ENCODE measurements at places on chromosomes 1 and 21. TPM values are rescaled to one million over a fixed set of nuclear protein-coding genes. Genes with fewer than 3 reads are reported as not detected.

DNA sequence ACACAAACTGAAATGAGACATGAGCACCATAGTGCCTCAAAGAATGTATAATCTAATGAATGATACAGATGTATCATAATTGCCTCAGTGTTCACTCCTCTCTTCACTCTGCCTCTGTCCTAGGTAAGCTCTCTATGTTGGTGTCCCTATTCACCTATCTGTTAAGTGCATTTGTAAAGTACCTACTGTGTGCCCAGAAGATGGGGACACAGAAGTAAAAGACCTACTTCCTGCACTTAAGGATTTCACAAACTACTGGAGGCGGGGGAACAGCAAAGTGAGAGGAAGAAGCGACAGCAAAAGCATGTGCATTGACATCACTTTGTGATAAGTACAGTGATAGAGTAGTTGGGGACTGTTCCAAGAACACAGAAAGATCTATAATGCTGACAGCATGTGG is 18.1 kb downstream of the RD3 start:
- no peak for DNase-seq

- no peak for DNase-seq
Measured at GRCh38 chr1:48923116-48923515, 146.4 kb upstream of the BEND5 start.

DNA sequence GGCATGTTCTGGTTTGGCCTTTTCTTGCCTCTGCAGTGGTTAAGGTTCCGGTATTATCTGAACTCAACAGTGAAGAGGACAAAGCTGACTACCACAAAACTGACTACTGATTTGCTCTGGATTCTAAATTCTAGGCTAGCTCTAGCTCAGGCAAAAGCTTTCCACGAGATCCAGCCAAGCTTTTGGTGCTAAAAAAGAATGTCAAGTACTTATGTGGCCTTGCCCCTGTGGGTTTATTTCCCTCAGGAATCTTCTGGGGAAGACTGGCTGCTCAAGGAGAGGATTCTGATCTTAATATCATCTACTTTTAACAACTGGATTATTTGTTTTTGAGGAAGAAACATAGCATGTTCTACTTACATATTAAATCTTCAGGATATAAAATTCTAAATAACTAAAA is 26.1 kb upstream of the MTMR11 start:
- no peak for DNase-seq

DNA sequence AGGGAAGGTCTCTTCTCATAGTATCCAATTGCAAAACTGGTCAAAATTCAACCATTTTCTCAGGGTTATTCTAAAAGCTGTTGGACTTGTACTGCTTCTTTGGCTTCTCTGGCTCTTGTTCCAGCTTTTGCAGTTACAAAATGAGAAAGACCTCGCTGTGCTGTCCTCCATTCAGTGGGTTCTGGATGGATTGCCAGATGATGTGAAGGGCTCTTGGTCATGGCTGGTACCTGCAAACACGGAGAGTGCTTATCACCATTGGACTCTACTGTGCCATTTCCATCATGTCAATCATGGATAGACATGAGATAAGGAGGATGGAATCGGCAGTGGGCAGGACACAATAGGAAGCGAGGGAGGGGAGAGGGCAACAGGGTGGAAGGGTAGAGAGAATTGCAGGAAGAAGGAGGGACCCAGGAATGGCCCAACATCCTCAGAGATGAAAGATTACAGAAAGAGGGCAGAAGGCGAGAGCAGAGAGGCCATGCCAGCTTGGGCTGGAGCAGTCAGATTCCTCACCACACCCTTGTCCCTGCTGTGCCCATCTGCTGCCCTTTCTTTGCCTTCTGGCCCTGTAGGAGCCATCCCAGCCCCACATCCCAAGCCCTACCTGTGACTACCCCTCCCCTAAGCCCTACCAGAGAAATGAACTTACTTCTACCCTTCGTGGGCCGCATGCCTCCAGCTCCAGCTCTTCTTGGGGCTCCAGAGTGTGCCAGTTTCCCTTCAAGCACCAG is 70.3 kb downstream of the HIVEP3 start:
- DNase-seq: no peak

- DNase-seq: no peak
Measured at GRCh38 chr1:162736633-162737067, 53.9 kb upstream of the HSD17B7 start.

- DNase-seq: no peak
Measured at GRCh38 chr1:116529199-116529631, 41.6 kb downstream of the CD58 start.

DNA sequence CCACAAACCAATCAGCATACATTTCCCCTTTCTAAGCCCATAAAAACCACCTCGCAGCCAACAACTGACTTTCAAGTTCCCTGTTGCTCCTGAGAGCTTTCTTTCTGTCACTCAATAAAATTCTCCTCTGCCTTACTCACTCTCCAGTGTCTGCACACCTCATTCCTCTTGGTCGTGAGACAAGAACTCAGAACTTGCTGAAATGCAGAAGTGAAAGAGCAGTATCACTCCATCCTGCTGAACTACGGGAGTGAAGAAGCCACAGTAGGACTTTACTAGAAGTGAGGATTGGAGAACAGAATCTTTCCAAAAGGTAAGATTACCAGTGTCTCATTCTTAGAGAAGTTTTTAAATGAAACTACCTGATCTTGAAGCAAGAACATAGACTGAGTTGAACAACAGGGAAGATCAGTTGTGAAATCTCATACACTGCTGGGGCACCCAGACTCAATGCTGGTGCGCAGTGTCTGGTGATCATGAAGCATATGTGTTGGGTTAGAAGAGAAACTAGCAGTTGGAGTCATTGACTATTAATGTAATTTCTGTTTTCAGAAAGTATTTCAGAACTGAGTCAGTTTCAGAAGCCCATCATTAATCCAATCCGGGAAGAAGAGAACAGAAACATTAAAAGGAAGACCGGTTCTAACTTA is 726.9 kb upstream of the TMPRSS15 start:
- no peak for DNase-seq

- no peak for DNase-seq
Measured at GRCh38 chr1:227136210-227136820, 182.0 kb downstream of the CDC42BPA start.

DNA sequence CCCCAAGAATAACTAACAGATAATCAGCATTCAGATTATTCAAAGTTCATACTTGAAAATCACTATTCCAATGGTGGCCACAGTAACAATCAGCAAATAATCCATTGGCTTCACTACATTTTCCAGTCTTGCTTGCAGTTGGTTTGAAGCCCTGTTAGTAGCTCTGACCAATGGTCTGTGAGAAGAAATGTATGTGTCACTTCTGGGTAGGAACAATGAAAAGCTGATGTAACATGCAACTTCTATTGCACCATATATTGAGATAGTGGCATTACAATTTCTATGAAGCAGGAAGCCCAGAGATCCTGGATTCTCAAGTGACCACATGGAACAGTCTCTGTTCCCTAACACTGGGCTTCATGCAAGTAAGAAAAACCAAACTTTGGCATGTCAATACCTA is 250.9 kb upstream of the DAB1 start:
- DNase-seq: no peak

DNA sequence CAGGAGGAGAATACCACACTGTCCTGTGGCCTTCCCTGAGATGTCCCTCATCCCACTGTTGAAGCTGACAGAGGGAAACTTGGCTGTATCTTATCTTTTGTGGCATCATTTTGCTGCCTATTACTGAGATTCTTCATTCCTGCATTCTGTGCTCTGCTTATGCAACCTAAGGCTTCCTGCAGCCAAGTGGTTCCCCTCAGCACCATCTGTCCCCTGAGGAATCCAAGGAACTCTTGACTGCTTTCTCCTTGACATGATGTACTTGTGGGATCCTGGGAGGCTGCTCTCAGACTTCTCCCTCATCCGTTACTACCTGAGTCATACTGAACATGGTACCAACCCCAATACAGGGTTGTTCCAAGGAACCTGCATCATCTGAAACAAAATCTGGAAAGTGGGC is 21.1 kb upstream of the RIMKLA start:
- DNase-seq: no peak

DNA sequence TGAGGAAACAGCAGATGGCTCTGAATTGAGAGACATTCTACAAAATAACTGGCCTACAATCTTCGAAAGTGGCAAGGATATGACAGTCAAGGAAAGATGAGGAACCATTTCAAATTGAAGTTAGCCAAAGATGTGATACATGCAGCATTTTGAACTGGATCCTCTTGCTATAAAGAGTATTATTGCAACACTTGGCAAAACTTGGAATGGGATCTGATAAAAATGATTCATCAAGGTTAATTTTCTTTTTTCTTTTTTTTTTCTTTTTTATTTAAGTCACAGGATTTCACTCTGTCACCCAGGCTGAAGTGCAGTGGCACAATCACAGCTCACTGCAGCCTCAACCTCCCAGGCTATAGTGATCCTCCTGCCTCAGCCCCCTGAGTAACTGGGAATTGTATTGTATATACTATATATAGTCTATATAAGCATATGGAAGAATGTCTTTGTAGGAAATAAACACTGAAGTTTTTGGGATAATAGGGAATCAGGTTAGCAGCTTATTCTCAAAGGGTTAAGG is 49.8 kb upstream of the GJA8 start:
- no peak for DNase-seq

DNA sequence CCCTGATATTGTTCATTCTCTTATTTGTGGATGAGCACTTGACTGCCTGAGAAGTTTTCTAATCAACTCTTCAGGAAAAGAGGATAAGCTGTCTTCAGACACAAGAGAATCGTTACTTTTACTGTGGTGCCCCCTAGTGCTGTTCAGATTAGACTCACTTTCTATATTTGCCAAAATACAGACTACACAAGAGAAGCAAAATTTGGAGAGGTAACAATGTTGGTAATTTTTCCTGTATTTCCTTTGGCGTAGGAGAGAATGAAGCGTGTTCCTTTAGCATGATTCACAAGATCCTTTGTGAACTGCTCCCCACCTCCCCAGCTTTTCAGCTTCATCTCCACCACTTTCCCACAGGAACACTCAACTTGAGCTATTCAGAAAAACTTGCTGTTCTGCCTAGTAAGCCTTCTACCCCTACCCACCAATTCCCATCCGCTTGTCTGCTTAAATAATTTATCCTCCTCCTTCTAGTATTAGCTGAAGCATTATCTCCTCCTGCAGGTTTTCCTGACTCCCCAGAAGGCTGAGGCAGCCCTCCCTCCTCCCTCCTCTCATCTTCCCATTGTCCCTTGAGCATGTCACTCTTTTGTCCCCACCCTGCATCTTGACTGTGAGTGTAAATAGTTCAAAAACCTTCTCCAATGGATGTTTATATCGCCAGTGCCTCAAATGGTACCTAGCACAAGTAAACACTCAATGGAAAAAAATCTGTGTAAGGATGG is 4.5 kb downstream of the TNFSF4 start:
- no peak for DNase-seq

- no peak for DNase-seq
Measured at GRCh38 chr21:41895643-41896493, 16.7 kb upstream of the PRDM15 start.

- DNase-seq: no peak
Measured at GRCh38 chr1:164473544-164473943, 85.4 kb upstream of the PBX1 start.

- no peak for DNase-seq
Measured at GRCh38 chr1:10521537-10522157, 46.9 kb downstream of the PEX14 start.

GRCh38 chr1:208223136-208223535 is 21.0 kb downstream of the PLXNA2 start:
- DNase-seq: no peak

DNA sequence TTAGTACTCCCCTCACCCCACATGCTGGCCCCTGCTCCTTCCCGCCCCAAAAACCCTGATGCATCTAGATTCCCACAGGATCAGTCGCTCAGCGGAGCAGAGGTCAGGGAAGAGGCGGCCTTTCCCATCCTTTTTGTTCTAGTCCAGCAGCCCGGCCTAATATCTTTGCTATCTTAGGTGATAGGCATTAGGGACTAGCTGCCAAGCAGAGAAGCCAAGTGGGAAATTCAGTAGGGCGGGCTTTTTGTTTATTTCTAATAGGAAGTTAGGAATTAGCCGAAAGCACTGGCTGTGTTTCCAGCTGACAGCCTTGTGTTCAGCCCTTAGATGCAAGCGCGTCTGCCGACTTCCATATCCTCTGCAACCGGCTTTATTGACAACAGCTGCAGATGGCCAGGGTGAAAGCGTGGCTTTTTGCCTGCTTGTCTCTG is 59.0 kb upstream of the BCAR3 start:
- no peak for DNase-seq

DNA sequence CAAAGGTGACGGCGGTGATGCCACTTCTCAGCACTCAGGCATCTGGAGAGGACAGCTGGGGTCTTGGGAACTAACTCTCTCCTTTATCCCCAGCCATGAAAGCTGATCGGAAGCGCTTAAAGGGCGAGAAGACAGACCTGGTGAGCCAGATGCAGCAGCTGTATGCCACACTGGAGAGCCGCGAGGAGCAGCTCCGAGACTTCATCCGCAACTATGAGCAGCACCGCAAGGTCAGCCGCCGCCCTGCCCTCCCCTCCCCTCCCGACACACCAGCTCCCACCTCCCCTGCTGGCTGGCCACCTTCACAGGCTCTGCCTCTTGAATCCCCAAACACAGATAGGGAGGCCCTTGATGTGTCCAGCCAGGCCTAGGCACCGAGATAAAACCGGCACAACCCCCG is 118.9 kb upstream of the TMEM51 start:
- no peak for DNase-seq

- no peak for DNase-seq
Measured at GRCh38 chr1:115115521-115116161, 26.3 kb upstream of the TSPAN2 start.

- DNase-seq: no peak
Measured at GRCh38 chr1:103945774-103946173, 196.1 kb downstream of the AMY1C start.

RAB3B gene
- total RNA-seq: 3.3 TPM

DNA sequence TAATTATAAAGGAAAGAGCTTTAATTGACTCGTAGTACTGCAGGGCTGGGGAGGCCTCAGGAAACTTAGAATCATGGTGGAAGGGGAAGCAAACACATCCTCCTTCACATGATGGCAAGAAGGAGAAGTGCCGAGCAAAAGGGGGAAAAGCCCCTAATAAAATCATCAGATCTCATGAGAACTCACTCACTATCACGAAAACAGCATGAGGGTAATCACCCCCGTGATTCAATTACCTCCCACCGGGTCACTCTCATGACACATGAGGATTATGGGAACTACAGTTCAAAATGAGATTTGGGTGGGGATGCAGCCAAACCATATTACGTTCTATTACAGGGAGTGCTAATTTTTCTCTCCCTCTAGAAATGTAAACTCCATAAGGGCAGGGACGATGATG is 14.2 kb upstream of the MRPS14 start:
- DNase-seq: no peak

OR6K3 gene
- total RNA-seq: not detected

DNA sequence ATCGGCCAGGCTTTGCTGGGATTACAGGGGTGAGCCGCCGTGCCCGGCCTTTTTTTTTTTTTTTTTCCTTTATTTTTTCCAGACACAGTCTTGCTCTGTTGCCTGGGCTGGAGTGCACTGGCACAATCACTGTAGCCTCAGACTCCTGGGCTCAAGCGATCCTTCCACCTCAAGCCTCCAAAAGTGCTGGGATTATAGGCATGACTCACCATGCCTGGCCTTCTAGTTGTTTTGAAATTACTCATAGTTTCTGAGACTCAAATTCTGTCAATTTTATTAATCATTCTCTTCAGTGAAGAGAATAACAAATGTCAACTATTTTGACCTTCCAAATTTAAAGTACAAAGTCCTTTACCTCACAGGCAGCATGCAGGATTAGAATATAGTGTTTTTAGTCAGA is 374.5 kb downstream of the PLA2G4A start:
- no peak for DNase-seq

Measured in lower leg skin (tissue), 4 donors.